ENCODE measurements at places on chromosomes 6 and 20. TPM values are rescaled to one million over a fixed set of nuclear protein-coding genes. Genes with fewer than 3 reads are reported as not detected.
A peak's percentile ranks its signal among the peaks of the same experiment; 100 is the strongest.

DNA sequence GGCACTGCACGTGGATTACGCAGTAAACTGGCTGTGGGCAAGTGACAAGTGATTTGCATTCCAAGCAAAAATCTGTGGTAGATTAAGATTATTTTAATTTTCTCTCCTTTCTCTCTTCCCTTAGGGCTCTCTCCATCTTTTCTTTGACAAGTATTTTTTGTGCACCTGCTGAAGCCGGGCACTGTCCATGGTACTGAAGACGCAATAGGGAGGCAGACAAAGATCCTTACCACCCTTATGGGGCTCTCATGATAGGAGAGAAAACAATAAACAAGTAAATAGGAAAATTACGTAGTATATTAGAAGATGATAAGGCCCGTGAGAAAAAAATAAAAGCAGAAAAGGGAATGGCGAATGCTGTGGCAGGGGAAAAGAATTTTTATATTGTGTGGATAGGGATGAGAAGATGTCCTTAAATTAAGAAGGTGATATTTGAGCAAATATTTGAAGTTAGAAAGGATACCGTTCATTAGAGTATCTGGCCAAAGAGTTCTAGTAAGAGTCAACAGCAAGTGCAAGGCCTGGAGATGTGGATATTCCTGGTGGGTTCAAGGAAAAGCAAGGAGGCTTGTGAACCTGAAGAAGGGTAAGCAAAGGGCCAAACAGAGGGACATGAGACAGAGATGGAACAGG is 146.0 kb downstream of the LAMP5 start:
- H3K36me3 ChIP-seq: no peaks in the 10 kb centered on the region
- H3K4me3 ChIP-seq: no peak overlapping the region
- H3K4me1 ChIP-seq: no peaks in the 10 kb centered on the region
- peaks cover 16% of the 10 kb centered on the region for H3K27me3 ChIP-seq
- no peak overlapping the region for H3K27ac ChIP-seq

DNA sequence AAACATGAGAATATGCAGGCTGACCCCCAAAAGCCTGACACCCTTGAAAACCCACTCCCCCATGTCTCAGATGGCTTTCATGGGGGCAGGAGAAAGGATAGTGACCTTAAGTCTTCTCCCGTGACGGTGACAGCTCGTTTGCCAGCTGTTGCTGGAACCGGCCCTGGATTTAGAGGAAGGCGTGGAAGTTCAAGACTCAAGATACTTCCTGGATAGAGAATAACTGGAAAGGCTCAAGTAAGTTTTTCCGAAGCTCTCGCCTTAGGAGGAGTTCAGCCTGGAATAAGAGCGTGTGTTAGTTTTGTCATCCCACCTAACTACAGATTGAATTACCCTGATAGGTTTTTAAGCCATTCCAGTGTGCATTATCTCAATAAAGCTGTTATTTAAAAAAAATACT is 11.6 kb upstream of the MTG2 start:
- no peaks in the 10 kb centered on the region for H3K4me1 ChIP-seq
- peaks cover 60% of the 10 kb centered on the region for H3K36me3 ChIP-seq
- no peak for DNase-seq
- H3K27ac ChIP-seq: no peak overlapping the region
- no peaks in the 10 kb centered on the region for H3K27me3 ChIP-seq

Gene BTNL2
- not detected for total RNA-seq

Gene ARG1
- total RNA-seq: not detected

GRCh38 chr20:44166008-44166407 is 21.0 kb downstream of the JPH2 start:
- no peaks in the 10 kb centered on the region for H3K36me3 ChIP-seq
- peaks cover 86% of the 10 kb centered on the region for H3K27me3 ChIP-seq
- no peaks in the 10 kb centered on the region for H3K4me1 ChIP-seq
- H3K4me3 ChIP-seq: no peak overlapping the region

DNA sequence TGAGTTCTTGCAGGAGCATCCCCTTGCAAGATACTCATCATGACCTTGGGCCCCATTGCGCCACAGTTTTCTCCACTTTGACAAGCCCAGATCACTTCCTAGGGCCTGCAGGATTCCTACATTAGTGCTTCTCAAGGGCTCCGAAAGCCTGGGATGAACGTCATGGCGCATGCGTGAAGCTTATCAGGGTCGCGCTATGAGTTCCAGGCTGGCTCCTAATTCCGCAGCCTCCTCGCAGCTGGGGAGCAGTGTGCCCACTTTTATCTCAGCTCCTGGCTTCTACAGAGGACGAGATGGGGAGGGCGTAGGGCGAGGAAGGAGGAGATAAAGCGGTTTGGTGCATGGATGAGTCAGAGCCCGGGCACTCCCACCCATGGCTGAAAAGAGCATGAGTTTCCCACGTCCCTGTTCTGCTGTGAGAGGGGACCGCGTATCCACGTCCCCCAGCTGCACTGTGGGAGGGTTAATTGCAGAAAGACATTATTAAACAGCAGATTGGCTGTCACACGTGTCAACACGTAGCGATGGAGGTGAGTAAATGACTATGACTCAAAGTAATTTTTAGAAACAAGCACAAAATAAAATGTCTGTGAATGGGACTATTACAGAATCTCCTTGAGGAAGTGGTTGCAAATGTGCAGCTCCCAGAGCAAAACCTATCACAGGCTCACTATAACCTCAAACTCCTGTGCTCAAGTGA is 72.9 kb upstream of the DSP start:
- H3K27me3 ChIP-seq: no peaks in the 10 kb centered on the region
- peak overlapping the region; percentile 73 for H3K4me3 ChIP-seq
- peak overlapping the region; percentile 55 for H3K27ac ChIP-seq

Gene OOEP
- total RNA-seq: 7.0 TPM

DNA sequence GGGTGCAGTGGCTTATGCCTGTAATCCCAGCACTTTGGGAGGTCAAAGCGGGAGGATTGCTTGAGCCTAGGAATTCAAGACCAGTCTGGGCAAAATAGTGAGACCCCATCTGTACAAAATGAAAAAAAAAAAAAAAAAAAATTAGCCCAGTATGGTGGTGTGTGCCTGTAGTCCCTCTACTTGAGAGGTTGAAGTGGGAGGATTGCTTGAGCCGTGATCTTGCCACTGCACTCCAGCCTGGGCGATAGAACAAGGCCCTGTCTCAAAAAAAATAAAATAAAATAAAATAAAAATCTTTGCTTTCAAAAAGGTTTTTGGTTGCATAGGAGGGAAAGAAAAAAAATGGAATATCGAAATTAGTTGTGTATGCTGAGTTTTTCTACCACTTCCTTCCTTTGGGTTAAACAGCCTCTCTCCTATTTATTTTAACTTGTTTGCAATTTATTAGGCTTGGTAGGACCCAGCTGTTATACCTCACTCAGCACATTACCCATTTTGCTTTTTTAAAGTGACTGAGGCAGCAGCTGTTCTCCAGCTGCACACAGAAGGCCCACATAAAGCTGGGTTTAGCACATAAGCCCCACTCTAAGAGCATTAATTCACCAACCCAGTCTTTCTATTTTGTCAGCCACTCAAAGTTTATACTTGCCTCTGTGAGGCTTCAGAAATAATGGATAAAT is 152.3 kb downstream of the ZFAND3 start:
- H3K36me3 ChIP-seq: peaks cover 5% of the 10 kb centered on the region
- H3K4me3 ChIP-seq: no peak overlapping the region
- H3K27me3 ChIP-seq: no peaks in the 10 kb centered on the region
- no peaks in the 10 kb centered on the region for H3K4me1 ChIP-seq
